COR-L47 (cell line): ENCODE measurements at places on chromosomes 5 and 9.
A peak's percentile ranks its signal among the peaks of the same experiment; 100 is the strongest.

DNA sequence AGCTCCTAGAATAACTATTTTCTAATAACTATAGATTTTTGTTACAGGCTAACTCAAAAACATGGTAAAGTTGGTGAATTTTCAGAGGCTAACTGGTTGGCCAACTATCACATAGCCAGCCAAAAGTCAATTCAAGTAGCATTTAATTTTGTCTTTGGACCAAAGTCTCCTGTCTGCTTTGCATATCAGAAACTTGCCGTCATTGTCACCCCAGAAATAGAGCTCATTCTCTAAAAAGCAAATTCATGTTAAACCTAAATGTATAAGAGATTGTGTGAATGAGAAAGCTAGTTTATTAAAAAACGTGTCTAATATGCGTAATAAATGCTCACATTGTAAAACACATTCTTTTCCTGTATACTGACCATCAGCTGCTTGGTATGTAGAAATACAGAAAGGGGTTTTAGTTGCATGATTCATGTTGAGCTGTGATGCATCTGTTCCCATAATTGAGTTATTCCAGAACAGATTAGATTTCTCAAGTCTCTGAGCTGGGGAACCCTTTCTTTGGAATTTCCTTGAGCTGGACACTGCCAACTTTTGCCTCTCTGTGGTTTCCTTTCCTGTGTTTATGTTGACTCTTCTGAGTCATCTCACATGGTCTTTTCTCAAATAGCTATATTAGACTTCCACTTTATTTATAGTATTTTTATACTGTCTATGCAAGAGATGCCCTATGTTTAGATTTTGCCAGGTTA is 7.3 kb downstream of the SRFBP1 start:
- DNase-seq, result no peak

DNA sequence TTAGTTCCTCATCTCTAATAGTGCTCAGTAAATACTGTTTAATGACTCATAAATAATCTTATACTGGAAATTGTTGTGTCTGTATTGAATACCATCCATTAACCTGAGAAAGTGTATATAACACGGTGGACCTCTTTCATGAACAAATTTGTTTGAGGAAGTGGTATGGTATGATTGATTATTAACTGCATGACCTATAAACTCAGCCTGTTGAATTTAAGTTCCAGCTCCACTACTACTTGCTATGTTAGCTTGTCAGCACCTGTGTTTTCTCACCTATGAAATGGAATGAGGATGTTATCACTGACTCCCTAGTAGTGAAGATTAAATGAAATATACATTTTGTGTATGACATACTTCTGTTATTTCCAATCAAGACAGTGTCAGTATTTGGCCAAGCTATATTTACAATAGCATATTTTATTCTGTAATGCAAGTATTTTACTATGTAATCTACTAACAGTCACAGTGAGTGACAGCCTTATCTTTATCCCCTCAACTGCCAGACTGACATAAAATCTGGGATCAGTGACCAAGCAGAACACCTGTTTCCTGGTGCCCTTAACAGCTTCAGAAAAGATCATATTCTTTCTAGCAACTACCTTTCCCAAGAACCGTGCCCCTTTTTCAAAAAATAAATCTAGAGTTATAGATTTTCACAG is 77.3 kb upstream of the ITGA1 start:
- DNase-seq, result no peak

GRCh38 chr9:19619221-19619620 is 169.6 kb downstream of the SLC24A2 start:
- DNase-seq, result no peak

DNA sequence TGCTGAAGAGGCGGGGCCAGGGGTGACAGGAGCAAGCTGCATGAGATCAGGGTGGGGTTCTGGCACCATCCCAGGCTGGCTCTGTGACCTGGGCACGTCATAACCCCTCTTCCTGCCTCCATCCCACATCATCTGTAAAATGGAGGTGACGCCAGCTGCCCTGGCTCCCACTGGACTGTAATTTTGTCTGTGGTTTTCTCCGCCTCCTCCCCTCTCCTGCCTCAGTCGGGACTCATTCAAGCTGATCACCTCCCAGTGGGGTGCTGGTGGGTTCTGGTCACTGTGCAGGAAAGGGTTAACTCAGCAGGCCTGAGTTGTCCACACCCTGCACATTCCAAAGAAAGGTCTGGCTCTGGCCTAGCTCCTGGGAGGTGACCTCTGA is 128.2 kb downstream of the RXRA start:
- DNase-seq, result no peak

DNA sequence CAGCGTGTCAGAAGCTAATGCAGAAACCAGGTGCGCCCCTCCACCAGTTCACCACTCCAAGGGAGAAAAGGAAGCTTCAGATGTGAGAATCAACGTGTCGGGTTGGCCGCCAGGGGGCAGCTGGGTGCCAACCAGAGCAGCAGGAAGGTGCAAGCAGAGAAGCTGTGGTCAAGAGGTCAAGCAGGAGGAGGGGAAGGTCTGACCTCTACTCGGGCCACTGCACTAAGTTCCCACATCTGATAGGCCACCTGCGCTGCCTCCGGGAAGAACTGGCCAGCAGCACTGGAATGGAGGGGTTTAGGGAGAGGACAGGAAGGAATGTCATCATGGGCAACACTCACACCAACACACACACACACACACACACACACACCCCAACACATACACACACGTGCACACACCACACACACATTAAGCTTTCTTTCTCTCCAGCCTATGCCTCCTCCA is 31.4 kb downstream of the ANXA6 start:
- DNase-seq, result peak; percentile 45

GRCh38 chr5:112227911-112228631 is 191.0 kb downstream of the EPB41L4A start:
- DNase-seq, result no peak

- no peak for DNase-seq
Observed at GRCh38 chr5:78235289-78235688, 59.2 kb downstream of the AP3B1 start.

DNA sequence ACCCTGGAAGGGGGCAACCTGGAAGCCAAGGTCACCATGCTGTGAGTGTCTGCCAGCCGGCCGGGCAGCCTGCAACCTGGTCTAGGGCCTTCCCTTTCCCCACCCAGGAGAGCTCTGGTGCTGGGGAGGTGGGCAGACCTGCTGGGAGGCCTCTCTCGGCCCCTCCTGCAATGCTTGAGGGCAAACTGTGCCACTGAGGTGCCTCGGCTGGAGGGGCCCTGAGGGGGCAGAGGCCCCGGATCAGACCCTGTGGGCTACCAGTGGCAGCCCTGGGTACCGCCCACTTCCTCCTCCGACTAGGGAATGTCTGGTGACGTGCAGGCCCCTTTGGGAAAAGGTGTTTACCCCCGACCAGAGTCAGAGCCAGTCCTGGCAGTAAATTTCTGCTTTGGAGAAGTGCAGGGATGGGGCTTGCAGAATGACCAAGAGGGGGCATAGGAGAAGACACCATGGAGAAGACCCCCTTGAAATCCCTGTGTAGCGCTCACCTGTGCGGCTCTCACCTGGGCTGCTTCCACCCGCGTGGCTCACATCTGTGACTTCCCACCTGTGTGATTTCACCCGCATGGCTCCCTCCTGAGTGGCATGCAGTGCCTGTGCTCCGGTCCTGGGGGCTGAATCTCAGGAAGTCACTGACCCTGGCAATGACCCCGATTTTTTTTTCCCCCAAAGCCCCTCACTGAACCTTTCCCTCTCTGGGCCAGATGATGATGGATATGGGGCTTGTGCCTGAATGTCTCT is 1.1 kb downstream of the LCN1 start:
- no peak for DNase-seq
